ENCODE measurements at places on chromosomes 1 and 21.

- no peak for DNase-seq
These were observed 346.3 kb downstream of the NPHP4 start for GRCh38 chr1:5645929-5646328.

DNA sequence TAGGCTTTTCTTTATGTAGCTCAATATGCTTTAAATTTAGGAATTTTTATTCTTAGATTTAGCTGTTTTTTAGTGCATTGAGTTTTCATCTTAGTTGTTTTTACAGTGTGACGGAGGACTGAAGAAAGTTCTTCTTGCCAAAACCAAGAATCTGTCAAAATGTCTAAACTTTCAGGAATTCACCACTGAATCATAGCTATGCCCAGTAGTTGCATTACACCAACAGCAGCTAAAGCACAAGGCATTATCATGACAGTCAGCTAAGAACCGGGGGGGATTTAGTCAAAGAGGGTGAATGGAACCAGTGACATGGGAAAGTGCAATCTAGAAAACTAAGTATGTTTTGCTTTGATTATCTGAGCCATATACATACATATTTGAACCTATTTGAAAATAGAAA lies 6.5 kb upstream of the C1orf146 start:
- DNase-seq, result peak; percentile 79

- DNase-seq, result no peak
These were observed 12.8 kb upstream of the CTSS start for GRCh38 chr1:150778409-150778808.

DNA sequence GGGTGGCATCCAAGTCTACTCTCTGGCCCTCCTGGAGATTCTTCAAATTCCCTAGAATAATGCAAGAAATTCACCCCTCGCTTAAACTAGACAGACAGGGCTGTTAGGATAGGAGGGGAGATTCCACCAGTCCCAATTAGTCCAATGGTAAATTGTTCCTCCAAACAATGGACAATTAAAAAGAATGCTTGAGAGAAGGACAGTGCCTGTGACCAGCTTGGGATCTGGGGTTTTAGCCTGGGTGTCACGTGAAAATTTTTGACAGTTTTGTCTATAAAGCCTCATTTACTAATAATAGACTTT lies 177.7 kb upstream of the RAB4A start:
- DNase-seq, result no peak

- no peak for DNase-seq
These were observed 55.9 kb downstream of the CDC7 start for GRCh38 chr1:91556556-91556955.

DNA sequence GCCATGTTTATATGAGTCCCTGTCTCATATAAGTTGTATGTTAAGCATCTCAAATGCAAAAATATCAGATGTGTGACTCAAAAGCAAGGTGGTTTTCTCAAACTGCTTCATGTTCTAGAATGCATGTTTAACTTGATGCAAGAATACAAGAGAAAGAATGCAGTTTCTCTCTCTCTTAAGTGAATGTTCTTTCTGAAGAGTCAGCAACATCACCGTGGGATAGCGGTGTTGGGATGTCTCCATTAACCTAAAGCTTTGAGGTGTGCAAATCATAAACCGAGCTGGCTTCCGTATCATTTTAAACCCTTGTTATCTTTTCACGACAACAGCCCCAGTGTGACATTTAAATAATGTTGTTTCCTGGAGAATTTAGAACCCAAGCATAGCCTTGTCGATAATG lies 48.4 kb upstream of the TARBP1 start:
- no peak for DNase-seq

- DNase-seq, result no peak
These were observed 8.8 kb downstream of the SMCP start for GRCh38 chr1:152886758-152887409.

- DNase-seq, result peak; percentile 55
These were observed 49.4 kb upstream of the CD34 start for GRCh38 chr1:207960346-207960745.

- no peak for DNase-seq
These were observed 25.8 kb upstream of the THEM4 start for GRCh38 chr1:151935154-151935553.

DNA sequence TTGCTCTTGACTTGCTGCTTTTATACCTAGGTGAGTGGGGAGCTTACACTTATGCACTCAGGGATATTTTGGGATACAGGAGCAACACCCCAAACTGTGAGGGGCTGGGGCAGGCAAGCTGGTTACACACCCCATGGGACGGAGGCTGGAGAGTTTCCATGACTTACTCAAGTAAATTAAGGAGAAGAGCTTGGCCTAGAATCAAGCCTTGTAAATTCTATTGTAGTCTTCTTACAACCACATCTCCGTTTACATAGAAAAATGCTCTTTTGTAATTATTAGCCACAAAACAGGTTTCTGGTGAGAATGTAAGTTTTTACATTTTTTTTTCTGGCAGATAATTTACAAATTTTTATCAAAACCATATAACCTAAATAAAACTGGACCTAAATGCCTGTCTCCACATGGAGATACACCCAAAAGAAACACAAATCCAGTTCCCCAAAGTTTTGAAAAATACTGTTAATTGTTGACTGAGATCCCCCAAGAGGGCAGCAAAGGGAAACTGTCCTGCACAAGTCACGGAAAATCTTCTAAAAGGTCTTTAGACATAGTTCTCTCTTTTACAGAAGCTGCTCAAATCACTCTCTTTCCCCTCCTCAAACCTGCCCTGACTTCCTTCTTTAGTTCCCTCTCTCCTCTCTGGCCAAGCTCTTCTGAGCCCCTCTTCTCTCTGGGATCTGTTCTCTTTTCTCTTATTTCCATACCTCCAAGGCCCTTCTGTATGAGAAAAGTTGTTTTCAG lies 134.0 kb downstream of the HIVEP3 start:
- no peak for DNase-seq

DNA sequence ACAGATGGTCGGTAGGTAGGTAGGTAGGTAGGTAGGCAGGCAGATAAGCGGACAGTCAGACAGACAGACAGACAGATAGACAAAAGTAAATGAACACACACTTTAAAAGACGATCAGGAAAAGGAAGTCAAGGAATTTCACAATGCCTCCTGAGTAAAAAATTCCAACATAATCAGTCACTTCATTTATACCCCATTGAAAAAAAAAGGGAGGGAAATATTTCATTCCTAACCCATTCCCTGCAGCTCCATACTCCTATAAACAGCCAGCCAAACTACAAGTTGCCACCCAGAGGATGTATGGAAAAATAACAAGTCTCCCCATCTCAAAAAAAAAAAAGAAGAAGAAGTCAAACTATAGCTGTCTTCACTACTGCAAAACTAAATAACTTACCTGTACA lies 43.4 kb downstream of the ZZZ3 start:
- peak; percentile 42 for DNase-seq

GRCh38 chr1:176206006-176206960 lies 803 bp downstream of the COP1 start:
- DNase-seq, result peak; percentile 76

GRCh38 chr21:32189688-32190483 lies 89.0 kb downstream of the MIS18A start:
- no peak for DNase-seq

DNA sequence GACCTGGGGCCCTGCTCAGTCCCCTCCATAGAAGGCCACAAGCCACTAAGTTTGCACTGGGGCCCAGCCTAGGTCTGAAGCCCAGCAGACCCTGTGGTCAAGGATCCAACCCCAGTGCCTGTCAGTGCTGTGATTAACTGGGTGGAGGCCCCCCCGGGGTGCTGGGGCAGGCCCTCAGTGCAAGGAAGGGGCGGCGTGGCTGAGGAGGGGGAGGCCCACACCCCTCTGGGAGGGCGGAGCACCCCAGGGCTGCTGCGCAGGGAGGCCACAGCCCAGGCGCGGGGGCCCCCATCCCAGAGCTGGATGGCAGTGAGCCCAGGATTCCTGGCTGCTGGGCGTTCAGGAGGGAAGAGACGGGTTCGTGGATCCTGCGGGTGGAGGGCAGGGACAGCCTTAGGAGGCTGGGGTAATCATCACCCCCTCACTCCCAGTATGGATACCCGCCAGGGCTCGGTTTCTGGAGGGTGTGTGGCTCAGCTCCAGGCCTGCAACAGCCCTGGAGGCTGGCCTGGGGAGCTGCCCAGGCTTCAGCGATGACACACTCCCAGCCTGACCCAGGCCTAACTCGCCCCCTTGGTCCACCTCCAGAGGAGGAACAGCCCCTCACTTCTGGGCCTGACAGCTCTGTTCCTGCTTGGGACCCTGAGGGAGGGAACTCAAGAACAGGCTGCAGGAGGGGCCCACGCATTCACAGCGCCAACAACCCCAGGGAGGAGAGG lies 890 bp downstream of the GJC2 start:
- peak; percentile 16 for DNase-seq

GRCh38 chr21:36461918-36462486 lies 17.9 kb downstream of the CLDN14 start:
- DNase-seq, result no peak

DNA sequence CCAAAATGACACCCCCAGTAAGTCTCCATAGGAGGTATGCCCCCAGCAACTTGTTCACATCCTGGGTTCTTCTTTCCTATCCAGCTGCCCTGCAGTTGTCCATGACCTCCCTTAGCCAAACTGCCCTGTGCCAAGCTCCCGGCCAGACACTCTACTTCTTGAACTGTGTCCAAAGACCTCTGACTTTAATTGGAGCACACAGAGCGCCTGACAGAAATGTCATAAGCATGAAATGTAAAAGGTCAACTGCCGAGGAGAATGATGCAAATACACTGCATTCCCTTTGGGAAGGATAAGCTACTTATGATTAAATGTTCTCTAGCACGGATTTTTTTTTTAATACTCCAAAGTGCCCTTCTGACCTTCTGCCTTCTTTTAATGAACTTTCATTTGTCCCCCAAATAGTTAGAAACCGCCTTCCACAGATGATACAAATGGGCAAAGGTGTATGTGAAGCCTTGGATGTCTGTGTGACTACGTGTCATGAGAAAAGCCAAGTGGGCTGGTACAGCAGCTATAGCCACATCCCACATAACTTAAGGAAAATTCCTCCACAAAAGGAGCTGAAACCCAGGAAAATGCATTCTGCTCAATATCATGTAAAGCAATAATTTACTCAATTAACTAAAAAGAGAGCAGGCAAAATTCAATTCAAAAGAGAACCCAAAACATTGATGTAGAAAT lies 26.8 kb downstream of the PALMD start:
- no peak for DNase-seq

GRCh38 chr1:206949208-206949607 lies 2.9 kb upstream of the PIGR start:
- no peak for DNase-seq

DNA sequence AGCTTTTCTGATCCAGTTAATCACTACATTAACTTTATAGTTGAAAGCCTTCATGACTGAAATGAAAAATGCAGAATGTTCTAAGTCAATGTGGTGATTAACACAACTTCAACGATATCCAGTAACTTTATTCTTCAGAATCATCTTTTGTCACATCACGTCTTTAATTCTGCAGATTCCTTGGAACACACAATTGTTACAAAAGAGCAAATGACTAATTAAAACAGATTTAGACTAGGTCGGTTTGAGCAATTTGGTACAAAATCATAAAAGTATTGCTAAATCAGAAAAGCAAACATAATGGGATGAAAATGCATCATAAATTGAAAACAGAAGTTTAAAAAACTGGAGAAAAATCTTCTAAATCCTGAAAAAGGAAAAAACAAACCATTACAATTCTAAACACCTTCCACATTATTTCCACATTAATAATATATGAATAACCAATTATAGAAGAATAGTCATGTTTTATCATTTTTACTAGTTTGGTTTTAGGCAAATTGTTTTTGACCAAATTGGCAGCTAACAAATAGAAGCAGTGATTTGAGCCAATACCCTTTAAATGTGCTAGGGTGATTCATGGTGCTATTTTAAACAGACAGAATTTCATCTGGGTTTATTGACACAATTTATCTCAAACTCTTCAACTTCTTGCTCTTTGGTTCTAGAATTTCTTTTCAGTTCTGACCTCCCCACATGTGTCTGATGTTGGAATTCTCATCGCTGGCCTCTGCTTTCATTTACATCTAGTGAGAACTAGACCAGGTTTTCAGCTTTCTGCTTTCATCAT lies 468.1 kb upstream of the PTBP2 start:
- peak; percentile 81 for DNase-seq

DNA sequence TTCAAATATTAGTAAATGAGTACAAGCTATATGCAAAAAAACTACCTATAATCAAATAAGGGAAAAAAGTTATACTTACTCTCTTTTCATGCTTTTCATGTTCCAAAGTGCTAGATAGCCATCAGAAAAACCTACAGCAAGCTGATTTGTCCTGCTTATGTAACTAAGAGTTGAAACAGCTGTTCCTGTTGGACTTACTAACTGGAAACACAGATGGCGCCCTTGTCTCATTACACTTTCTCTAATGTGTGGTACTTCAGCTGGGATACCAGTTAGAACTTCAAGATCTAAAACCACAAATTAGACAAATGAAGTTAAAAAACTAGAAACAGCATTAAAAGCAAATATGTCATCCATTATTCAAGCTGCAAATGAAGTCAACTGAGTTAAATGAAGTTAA lies 24.3 kb downstream of the AHCTF1 start:
- peak; percentile 75 for DNase-seq

- DNase-seq, result no peak
These were observed 117.2 kb upstream of the FGGY start for GRCh38 chr1:59179673-59180072.

- peak; percentile 91 for DNase-seq
These were observed 13.9 kb upstream of the CAMK1G start for GRCh38 chr1:209569455-209570207.

GRCh38 chr21:41877901-41878830 lies 978 bp downstream of the PRDM15 start:
- DNase-seq, result peak; percentile 68

GRCh38 chr1:26066160-26066559 lies 1.3 kb downstream of the TRIM63 start:
- DNase-seq, result no peak

DNA sequence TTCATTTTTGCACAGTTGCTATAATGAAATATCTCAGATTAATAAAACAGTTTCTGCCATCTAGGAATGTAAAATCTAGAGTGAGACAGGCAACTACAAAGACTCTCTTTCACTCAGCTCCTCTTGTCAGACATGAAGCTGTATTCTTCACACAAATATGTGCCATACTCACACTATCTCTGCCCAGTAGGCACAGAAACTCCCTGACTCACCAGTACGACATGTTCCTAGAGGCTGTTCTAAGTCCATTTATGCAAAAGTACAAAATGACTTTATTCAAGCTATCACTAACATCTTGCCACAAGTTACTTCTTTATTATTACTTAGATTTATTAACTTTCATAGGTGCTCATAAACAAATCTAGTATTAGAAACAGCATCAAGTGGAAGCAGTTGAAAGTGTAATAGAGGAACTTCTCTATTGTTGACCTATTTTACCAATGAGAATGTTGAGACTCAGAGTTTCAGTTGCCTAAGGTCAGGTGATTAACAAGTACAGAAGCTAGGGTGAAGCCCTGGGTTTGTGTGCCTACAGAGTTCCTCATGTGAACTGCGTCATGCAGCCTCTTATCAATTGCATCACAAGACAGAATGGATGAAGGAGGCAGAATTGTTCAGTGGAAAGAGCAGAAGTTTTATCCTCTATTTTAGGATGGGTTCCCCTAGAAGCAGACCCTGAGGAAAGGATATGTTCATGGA lies 98.9 kb downstream of the RGS2 start:
- DNase-seq, result peak; percentile 60
